ENCODE measurements at places on chromosomes 7 and 10.
A peak's percentile ranks its signal among the peaks of the same experiment; 100 is the strongest.

GRCh38 chr7:2894118-2894940 lies 50.2 kb upstream of the GNA12 start:
- DNase-seq: no peak

- DNase-seq: no peak
Observed at GRCh38 chr10:86305521-86305920, 61.1 kb downstream of the GRID1 start.

DNA sequence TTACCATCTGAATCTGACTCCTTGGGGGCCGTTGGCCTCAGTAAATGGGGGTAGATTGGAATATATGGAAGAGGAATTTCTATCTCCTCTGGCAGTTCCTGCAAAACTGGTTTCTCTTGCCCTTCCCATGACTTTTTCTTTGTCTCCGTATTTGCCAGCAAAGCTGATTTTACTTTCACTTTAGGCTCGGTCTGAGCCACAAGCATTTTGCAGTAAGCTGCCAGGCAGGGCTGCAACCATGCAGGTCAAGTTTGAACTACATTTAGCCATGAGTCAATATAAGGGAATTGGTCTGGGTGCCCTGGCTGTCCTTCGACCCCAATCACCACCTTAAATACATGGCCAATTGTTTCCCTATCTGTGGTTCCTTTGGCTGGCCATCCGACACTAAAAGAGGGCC lies 104.3 kb downstream of the TRIM24 start:
- no peak for DNase-seq

GRCh38 chr7:96045919-96046318 lies 273.6 kb downstream of the DYNC1I1 start:
- no peak for DNase-seq

DNA sequence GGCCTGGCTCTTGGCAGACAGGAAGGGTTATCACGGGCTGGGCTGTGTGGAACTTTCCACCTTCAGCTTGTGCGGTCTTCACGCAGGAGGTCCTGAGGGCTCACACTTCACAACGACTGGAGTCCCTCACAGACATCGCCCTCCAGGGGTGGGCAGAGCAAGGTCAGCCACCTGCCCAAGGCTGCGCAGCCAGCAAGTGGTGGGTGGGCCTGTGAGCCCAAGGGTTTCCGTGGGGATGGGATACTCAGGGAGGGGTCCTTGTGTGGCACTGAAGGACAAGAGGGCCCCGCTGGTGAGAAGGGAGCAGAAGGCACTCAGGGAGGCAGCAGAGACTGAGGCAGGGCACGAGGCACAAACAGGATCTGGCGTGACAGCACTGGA lies 22.0 kb downstream of the PDIA4 start:
- DNase-seq: no peak

DNA sequence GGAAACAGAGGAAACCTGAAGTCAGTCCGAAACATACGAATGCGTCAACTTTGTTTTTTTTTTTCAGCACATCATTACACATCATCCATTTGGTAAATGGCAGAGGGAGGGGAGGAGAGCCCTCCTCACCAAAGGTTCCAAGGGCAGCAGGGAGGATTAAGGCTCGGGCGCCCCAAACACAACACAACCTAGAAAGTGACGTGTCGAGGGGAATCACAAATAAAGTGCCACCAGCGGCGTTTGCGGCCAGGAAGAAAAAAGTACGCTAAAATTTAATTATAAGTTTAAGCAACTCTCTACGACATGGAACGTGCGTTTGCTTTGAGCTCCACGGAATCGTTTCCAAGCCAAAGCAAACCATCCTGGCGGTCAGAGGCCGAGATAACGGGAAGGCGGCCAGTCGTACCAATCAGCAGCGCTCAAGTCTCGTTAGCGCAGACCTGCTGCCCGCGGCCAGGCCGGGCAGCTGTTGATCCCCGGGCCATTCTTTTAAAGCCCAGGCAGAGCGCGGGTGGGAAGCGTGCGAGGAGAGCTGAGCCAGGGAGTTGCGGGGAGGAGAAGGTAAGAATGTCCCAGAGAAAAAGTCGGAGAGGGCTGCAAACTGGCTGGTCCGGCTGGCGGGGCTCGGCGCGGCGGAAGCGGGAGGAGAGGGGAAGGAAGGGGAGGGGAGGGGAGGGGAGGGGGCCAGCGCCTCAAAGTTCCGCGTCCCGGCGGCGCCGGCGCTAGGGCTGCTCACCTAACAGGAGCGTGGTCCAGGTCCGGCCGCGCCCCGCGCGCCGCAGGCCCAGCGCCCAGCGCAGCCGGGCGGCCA lies 719 bp downstream of the DPY19L1 start:
- peak; percentile 50 for DNase-seq

DNA sequence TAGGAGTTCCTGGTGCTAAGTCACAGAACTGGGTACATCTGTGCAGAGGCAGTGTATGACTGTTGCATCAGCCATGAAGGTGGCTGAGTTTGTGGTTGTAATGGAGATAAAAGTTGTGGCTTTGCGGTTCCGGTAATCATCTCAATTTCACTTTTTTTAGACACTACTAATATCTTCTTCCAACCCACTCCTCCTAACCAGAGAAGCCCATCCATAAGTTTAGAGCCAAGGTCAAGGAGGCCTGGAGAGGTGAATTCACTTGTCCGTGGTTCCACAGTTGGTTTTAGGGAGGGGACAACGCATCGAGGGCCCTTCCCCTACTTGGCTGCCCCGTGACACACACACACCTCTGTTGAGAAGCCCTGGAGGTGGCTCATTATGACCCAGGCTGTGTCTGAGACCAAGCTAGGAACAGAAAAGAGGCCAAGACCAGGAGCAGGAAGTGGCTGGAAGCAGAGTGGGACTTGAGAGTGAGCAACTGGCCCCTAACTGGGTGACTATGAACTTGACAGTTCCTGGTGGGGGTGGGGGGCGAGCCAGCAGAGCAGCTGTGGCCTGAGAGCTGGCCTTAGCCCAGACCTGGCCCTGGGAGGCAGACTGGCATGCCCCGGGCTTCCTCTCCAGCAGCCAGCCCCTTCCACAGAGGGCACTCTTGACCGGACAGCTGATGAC lies 66.8 kb upstream of the COL13A1 start:
- no peak for DNase-seq

GRCh38 chr10:29063806-29064644 lies 224.8 kb upstream of the LYZL1 start:
- no peak for DNase-seq

Data from C1 segment of cervical spinal cord (tissue), 14 donors.